CD4-positive, alpha-beta T cell treated with Interleukin-17A for 1 hour (primary cell): ENCODE measurements at places on chromosomes 11 and 22.

DNA sequence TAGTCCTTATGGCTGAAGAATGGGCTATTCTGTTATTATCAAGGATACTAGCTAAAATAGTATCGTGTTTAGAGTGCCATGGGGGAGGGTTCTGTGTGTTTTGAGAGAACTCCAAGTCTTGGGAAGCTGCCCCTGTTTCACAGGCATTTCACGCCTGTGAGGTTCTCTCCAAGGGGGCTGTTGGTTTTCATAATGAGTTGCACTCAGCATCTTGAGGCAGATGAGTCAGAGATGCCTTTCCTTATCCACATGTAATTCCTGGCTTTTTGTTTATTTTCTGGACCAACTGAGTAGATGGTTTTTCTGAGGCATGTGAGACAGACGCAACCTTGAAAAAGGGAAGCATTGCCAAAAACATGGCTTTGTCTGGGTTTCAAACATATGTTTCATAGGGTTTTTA lies 203.7 kb downstream of the ARHGAP42 start:
- no peak for DNase-seq

- DNase-seq = no peak
Observed at GRCh38 chr11:43555816-43556611, 124.5 kb upstream of the HSD17B12 start.

- no peak for DNase-seq
Observed at GRCh38 chr11:61906522-61906909, 10.8 kb downstream of the RAB3IL1 start.

DNA sequence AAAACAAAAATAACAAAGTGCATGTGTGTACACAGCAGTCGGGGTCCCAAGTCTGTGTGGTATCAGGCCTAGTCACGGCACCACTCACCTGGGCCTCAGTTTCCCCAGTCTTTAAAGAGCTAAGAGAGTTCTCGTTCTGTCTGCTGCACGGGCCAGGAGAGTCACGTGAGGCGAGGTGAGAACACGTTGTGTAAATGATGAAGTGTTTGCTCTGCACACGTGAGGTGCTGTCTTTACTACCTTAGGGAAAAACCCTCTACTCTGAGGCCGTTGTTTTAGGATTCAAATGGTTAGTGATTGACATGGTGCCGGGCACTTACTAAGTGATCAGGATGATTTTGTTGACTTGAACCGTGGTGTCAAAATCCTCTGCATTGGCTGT lies 86.5 kb upstream of the PPARA start:
- DNase-seq = no peak

GRCh38 chr22:32206774-32207758 lies 2.2 kb upstream of the RFPL2 start:
- peak; percentile 56 for DNase-seq

DNA sequence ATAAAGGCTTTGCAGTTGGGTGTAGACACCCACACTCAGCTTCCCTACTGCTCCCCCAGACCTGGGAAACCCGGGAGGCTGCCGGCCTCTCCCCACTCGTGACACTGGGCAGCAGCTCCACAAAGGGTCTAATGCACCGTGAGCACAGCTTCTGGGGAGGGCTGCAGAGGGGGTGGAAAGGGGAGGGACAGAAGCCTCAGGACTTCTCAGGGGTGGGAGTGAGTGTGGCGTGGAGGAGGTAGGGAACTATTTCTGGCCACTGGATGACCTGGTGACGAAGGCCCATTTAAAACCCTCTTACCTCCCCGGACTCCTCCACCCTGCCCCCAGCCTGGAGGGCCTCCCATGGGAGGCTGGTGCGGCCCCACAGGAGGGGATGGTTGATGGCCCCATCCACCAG lies 56.6 kb downstream of the MACROD1 start:
- DNase-seq = no peak

DNA sequence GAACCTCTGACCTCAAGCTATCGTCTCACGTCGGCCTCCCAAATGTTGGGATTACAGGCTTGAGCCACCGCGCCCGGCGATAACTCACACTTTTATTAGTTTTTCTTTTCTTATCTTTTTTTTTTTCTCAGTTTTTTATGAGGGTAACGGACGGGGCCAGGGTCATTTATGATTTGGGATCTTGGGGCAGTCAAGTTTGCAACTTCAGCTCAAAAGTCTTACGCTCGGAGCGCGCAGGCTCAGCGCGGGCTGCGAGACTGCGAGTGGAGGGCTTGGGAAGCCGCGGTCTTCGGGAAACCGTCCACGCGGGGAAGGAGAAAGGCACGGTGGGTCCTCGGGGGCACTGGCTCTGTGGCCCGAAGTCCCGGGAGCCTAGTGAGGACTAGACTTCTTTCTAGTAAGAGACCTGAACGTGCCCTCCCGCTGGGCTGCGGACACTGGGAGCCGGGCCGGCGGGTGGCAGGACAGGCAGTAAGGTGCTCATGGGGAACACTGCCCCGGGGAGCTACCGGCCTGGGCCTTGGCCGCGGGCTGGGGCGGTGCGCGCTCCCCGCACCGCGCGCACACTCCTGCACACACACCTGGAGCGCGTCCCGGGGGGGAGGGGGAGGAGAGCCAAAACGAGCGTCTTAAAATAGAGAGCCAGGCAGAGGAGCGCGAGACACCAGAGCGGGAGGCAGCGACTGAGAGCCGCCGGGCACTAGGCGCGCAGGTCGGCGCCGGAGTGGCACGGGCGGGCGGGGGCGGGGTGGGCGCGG lies 476 bp upstream of the BARX2 start:
- no peak for DNase-seq

DNA sequence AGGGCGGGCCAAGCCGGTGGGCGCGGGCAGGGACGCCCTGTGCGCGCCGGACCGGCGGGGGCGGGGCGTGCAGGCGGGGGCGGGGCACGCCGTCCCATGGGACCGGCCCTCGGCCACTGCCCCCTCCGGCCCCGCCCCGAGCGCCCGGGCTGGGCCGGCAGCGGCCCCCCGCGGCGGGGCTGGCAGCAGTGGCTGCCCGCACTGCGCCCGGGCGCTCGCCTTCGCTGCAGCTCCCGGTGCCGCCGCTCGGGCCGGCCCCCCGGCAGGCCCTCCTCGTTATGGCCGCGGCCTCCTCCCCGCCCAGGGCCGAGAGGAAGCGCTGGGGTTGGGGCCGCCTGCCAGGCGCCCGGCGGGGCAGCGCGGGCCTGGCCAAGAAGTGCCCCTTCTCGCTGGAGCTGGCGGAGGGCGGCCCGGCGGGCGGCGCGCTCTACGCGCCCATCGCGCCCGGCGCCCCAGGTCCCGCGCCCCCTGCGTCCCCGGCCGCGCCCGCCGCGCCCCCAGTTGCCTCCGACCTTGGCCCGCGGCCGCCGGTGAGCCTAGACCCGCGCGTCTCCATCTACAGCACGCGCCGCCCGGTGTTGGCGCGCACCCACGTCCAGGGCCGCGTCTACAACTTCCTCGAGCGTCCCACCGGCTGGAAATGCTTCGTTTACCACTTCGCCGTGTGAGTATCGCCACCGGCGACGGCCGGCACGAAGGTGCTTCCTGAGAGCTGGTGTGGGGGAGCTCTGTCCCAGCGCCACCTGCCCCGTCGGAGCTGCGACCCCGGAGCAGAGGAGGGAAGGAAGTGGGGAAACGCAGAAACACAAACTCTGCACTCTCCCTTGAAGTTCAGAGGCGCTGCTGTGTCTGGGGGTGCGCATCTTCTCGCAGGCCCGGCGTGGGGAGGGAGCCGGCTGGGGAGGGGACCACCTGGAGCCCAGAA lies at the start of gene KCNQ1:
KCNQ1 (plus strand) TSS at position 188 of the 925 bp plus-strand sequence; CDS start at position 279, 91 bp downstream.
- DNase-seq = peak; percentile 15

DNA sequence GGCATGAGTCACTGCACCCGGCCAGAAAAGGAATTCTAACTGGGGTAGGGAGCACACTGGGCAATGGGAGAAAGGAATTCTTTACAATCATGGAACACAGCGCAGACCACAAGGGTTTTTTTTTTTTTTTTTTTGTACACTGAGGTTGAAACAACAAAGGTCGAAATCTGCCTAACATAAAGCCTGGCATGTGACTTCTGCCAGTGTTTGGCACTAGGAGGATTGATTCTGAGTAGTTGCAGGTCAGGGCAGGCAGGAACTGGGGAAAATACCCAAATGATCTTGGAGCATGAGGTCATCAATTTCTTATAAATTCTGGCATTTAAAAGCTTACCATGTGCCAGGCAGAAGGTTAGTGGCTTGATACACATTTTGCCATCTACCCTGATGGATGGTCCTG lies 202.0 kb upstream of the SNX19 start:
- DNase-seq = no peak

- no peak for DNase-seq
Observed at GRCh38 chr11:73174495-73174791, 32.3 kb upstream of the FCHSD2 start.

GRCh38 chr22:30010789-30011405 lies 69.4 kb upstream of the HORMAD2 start:
- DNase-seq = no peak

GRCh38 chr11:47001781-47002181 lies 65.2 kb downstream of the CSTPP1 start:
- no peak for DNase-seq

- DNase-seq = no peak
Observed at GRCh38 chr11:3227568-3228444, 4.4 kb downstream of the MRGPRE start.

DNA sequence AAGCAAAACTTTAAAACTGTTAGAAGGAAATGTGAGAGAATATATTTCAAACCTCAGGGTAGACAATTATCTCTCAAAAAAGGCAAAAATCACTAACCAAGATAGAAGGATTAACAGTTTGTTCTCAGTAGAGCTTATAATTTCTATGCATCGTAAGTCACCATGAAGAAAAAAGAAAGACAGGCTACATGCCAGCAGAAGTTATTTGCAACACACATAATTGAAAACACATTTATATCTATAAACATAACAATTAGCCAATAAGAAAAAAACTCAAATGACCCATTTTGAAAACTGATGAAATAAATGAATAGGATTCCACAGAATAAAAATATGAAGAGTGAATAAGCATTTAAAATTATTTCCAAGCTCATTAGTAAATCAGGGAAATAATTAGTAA lies 24.4 kb upstream of the SNX19 start:
- no peak for DNase-seq

- DNase-seq = no peak
Observed at GRCh38 chr11:45098929-45099328, 47.5 kb upstream of the PRDM11 start.

DNA sequence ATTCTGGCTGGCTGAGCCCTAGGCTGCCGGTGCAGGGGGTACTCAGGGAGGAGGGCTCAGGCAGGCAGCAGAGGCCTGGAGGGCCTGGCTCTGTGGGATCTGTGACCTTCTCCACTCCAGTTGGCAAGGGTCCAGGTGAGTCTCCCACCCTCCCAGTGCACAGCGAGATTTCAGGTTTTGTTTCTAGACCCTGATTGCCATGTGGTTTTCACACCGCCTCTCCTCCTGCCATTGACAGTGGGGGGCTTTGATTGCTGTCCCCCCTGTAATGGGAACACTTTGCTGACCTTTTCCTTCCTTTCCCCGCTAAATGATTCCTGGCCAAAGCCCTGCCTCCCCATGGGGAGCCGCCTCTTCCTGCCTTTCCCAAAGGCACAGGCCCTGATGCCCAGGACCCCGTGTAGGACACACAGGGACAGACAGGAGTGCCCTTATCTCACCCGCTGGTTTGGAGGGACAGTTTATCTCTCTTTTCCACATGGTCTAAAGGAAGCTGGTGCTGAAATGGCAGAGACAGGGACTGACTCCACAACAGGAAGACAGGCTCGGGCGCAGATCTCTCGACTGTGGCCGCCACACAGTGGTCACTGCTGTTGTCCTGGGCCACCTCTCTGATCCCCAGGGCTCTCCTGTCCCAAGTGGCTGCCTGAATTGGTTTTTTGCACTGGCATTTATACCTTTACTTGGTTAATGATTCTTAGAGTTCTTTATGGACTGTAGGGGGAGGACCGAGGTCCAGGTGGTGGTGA lies 43.4 kb downstream of the BCR start:
- DNase-seq = no peak

DNA sequence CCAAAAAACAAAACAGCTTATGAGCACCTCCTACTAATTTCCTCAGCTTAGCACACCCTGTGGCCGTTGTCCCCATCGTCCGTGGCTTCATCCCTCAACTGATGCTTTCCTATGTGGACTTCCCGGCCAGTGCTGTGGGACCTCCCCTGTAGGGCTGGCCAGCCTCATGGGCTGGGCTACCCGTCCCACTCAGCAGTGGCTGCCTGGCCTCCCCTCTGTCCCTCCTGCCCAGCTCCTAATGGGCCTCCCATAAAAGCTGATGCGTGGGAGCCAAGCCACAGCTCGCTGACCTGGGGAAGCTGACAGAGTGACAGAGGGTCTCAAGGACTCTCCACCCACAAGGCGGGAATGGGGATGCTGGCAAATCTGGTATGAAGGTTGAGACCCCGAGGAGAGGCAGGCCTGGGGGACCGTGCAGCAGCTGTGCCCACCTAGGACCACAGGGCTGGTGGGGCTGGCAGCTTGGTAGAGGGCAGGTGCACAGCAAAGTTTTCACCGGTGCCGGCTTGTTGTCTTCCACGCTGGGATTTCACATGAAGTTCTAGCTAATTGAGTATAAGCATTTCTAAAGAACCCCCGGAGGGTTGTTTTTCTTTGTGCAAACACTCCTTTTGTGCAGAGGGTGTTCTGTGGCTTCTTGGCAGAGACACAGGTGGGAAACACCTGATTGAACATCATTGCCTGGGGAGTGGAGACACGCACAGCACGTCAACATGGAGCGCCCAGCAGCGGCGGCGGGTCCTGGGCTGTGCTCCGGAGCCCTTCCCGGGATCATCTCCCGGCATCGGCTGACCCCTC lies 23.2 kb downstream of the TBX1 start:
- DNase-seq = no peak

DNA sequence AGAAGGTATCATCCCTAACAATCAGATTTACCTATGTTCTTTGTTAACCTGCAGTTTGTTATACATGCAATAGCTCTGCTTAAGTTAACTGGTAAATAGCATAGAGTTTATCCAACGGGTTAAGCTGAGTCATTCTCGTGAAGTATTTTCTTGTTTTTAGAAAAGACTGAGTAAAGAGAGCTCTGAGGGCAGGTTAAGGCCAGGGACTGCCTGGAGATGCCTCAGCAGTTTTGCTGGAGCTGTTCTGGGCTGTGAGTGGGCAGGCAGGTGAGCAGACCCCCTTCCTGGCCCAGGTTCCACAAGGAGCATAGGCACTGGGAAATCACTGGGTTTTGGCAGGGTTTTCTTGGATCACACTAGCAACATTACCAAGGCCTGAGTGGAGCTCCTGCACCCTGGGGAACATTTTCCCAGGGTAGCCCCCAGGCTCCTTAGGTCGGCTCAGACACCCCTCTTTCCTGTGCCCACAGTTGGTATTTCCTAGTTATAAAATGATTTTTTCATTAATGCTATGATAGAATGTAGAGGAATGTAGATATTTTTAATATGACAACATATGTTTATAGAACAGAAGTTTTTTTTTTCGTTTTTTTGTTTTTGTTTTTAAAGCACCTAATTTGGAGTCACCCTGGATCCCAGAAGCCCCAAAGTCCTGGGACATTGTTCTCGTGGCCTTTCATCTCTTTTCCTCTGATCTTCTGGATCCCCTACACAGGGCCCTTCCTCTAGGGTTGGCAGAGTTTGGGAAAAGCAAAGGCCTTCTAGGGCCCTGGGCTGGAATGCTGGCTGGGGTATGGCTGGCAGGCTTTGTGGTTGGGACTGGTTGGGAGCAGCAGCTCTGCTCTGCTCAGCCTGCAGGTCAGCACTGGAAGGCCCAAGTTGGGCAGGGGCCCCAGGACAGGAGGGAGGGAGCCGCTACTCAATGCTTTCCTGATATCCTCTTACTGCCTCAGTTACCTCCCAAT lies 26.7 kb downstream of the IRAG1 start:
- DNase-seq = no peak

- DNase-seq = no peak
Observed at GRCh38 chr11:8103909-8104308, 22.9 kb downstream of the TUB start.
